ENCODE measurements at places on chromosomes 5 and 9. TPM values are rescaled to one million over a fixed set of nuclear protein-coding genes. Genes with fewer than 3 reads are reported as not detected.

The PCDHGA4 gene
- 0.53 TPM for total RNA-seq

DNA sequence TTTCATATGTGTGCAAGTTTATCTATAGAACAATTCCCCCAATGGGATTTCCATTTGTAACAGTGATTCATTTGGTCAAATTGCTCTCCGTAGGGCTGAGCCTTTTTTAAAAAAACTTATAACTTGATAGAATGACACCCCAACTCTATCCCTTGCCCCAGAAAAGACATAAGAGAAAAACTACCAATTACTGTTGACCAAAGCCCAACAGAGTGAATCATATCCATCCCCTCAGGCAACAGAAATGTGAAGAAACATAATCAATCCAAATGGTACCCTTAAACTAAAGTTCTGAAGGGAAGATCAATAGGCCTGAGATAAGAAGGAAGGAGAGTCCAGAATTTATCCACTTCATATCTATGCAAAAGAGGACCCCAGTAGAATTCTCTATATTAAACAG is 17.8 kb downstream of the TICAM2 start:
- no peak for DNase-seq

GRCh38 chr5:26192486-26192885 is 845.9 kb downstream of the CDH9 start:
- peak; percentile 7 for DNase-seq

DNA sequence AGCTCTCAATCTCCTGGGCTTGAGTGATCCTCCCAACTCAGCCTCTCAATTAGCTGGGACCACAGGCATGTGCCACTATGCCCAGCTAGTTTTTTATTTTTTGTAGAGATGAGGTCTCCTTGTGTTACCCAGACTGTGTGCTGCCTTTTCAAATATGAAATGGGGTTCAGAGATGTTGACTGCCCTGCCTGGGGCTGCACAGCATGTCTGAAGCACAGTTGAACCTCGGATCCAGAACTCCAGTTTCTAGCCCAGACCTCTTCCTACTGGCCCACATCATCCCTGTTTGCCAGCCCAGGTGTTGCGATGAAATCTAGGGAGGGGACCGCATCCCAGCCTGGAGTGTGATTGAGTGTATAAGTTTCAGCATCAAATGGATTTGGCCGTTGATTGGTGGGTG is 69.4 kb downstream of the HMCN2 start:
- no peak for DNase-seq

Data from bronchial epithelial cell (primary cell).